ENCODE measurements at places on chromosomes 6 and 20. TPM values are rescaled to one million over a fixed set of nuclear protein-coding genes. Genes with fewer than 3 reads are reported as not detected.

- DNase-seq = no peak
Observed at GRCh38 chr6:158304254-158304653, 8.0 kb upstream of the TULP4 start.

DNA sequence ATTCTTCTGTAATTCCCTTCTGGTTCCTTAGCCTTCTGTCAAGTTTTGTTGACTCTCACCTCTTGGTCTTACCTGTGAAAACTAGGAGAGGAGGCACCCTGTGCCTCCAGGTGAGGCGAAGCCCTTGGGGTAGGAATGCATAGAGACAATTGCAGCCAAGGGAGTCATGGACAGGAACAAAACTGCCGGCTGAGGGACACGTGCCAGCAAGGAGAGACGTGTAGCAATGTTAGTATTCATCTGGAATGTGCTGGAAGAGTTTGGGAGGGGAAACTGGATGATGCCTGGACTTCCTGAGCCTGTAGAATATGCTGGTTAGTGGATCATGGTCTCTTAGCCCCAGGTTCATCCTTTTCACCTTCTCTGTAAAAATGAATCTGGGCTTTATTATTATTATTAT, 3.9 kb upstream of the TIAM2 start:
- DNase-seq = no peak

- DNase-seq = no peak
Observed at GRCh38 chr20:59580991-59581401, 23.3 kb upstream of the PHACTR3 start.

GRCh38 chr6:155313602-155314091, 637 bp downstream of the TFB1M start:
- DNase-seq = no peak

DNA sequence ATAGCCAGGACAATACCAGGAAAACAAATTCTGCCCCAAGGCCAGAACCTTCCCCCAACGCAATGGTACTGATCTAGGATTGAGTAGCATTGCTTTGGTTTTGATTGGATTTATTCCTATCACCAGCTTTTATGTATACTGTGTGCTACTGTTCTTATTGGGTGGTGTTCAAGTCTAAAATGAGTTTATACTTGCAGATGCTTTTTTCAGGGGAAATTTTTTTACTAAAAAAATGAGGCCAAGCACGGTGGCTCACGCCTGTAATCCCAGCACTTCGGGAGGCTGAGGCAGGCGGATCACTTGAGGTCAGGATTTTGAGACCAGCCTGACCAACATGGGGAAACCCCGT, 116.8 kb downstream of the ZMYND8 start:
- no peak for DNase-seq

DNA sequence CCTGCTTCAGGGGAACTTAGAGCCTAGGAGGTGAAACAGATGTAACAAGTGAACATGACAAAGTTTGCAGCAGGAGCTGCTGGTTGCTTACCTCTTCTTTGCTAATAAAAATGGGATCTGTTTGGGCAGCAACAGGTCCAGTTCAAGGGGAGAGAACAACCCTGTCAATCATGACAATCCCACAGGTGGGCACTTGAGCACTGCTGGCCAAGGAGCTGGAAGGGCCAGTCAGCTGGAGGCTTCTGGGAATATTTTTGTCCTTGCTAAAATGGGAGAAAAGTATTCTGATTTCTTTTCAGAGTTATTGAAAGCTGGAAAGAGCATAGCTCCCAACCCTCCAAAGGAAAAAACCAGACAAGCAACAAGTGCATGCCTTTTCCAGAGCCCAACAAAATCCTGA, 477.7 kb upstream of the SULF2 start:
- DNase-seq = no peak

GRCh38 chr6:144152334-144152900, 2.1 kb downstream of the STX11 start:
- no peak for DNase-seq

DNA sequence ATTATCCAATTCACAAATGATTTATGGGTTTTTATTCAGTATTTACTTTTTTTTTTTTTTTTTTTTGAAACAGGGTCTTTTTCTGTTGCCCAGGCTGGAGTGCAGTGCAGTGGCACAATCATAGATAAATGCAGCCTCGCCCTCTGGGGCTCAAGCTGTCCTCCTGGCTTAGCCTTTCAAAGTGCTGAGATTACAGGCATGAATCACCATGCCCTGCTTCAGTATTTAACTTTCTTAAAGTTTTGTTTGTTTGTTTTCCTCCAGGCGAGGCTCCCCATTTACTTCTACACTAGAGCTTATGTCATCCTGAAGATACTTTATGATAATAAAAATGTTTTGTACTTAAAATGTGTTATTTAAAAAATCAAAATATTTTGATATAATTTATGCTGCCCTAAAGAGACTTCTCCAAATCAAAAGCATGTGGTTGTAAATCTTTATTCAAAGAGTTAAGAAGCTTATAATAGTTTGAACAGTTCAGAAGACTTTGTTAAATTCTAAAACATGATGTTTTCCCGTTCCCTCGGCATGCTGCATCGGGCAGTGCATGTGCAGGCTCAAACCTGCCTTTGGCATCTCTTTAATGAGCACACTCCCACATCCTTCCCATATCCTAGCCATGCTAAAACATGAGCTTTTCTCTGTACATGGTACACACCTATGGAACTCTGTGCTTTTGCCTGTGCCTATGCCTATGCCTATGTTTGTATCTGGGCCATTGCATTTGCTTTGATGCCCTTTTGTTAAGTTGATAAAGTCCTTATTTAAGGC, 11.0 kb downstream of the SMPDL3A start:
- no peak for DNase-seq

DNA sequence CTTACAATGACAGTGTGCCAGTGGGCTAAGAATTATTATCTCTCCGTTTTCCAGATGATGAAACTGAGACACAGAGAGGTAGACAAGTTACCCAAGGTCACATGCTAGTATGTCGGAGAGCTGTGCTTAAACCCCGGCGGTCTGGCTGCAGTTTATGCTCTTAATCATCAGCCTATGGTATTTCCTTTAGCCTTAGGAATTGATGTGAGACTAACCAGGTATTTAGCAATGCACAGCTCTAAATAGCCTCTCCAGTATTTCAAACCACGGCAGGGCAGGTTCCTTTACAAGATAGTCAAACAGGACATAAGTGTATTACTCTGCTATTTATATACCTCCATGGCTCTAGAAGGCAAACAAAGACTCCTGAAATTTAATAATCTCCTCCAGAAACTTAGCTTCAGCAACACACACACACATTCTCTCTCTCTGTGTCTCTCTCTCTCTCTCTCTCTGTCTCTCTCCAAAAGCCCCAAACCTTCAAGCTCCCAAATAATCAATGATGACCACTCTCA, 142.0 kb upstream of the ZNF217 start:
- no peak for DNase-seq

DNA sequence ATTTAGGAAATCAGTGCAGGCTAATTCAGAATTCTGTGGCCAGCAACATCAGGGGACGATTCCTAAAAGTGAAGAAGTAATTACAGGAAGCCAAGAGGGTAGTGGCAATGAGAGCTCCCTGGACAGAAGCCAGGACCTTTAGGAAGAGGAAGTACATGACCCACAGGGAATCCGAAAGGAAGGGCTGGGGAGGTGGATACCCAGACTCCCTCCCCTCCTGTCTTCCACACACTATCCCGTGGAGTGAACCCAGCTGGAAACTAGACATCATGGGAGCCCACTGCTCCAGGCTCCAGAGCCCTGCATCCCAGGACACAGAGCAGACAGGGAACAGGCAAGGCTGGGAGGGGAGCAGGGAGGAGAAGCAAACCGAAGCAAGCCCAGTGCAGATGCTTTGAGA, 83.0 kb downstream of the SNX5 start:
- no peak for DNase-seq

GRCh38 chr20:58731192-58731591, 38.6 kb downstream of the NPEPL1 start:
- DNase-seq = no peak

DNA sequence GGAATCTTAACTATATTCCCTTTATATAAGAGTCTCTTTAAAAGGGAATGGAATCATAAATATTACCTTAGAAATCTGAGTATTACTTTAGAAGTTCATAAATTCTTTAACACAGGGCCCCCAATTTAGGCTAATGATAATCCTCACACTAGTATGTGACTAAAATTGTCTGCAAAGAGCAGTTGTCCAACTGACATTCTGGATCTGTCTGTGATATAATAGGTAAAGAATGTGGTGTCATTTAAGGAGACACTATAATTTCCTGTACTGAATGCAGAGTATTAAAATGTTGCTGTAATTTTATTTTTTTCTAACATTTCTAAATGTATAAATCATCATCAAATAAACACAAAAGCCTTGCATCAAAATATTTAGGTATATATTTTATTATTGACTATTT, 128.5 kb upstream of the DST start:
- DNase-seq = no peak

GRCh38 chr6:169725125-169726048, 1.1 kb upstream of the PHF10 start:
- DNase-seq = peak; percentile 66

GRCh38 chr6:117947234-117947633, 40.2 kb downstream of the SLC35F1 start:
- DNase-seq = no peak

- DNase-seq = no peak
Observed at GRCh38 chr20:24134284-24134683, 145.7 kb upstream of the GGTLC1 start.

- no peak for DNase-seq
Observed at GRCh38 chr6:103617642-103618041, 1242.1 kb downstream of the HACE1 start.

DNA sequence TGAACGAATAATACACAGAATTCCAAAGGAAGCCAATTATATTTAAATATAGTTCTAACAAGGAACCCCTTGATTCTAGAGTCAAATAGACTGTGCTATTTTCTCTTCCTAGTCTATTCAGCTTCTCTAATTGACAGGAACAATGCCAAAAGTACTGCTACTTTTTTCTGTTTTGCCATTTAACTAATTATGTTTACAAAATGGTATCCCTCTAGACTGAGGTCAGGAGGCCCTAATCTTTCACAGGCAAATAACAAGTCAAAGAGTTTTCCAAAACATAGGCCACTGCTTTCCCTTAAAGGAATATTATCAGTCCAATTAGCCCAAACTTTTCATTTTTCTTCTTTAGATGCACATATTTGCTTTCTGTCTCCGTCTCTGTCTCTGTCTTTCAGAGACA, 539.3 kb downstream of the RFPL4B start:
- DNase-seq = no peak

GRCh38 chr6:95686895-95687294, 109.6 kb downstream of the MANEA start:
- no peak for DNase-seq

GRCh38 chr6:99412065-99412464, 13.0 kb downstream of the PNISR start:
- no peak for DNase-seq

GRCh38 chr20:8663424-8663823, 405.5 kb upstream of the PLCB4 start:
- DNase-seq = no peak

DNA sequence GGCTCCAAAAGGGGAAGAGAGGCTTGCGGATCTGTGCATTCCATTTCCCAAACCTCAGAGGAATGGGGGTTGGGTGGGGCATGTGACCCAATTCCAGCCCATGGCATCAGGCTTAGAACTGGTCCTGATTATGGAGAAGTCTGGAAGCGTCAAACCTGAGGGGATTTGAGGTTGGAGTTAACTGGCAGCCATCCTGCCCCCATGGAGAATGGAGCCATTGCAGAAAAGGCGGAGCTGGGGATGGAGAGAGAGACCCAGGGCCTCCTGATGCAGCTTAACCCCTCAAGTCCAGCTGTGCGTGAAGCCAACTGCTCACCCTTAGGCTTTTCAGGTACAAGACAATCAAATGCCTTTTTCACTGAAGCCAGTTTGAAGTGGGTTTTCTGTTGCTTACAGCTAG, 9.9 kb upstream of the SDCBP2 start:
- DNase-seq = peak; percentile 19

DNA sequence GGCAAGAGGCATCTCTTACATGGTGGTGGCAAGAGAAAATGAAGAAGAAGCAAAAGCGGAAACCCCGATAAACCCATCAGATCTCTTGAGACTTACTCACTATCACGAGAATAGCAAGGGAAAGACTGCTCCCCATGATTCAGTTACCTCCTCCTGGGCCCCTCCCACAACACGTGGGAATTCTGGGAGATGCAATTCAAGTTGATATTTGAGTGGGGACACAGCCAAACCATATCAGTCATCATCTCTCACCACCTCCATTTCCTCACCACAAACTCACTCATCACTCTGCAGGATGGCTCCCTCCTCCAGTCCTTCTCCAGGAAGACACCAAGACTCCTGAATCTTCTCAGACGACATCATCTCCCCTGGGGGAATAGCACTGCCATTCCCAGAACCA, 25.8 kb upstream of the SLC16A10 start:
- DNase-seq = no peak

GRCh38 chr6:4185419-4185818, 50.0 kb upstream of the ECI2 start:
- no peak for DNase-seq

- DNase-seq = no peak
Observed at GRCh38 chr6:135875446-135875845, 23.9 kb downstream of the PDE7B start.

DNA sequence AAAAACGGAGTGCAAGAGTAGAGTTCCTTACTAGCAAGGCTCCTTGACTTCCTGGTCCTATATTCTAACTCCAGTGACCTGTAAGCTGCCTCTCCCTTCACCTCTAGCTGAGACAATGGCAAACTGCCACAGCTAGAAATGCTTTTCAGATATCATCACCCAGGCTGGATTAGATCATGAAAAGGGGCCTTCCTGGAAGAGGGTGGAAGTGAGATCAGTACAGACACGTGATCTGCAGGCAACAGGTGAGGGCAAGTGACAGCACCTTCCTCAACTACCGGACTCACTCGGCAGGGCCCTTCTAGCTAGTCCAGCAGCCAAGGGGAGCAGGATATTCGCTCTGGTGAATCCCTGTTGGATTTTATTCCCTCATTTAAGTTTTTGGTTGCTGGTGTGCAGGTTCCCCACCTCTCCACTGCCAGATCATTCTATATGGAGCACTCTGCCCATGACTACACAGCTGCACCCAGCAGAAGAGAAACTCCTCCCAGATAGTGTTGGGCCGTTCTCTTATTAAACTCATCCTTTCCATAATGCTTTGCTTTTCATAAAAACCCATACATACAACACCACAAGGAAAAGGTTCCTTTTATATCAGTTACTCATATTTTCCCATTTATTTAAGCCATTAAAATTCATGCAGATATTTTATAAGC, 26.4 kb upstream of the FAM83C start:
- no peak for DNase-seq

DNA sequence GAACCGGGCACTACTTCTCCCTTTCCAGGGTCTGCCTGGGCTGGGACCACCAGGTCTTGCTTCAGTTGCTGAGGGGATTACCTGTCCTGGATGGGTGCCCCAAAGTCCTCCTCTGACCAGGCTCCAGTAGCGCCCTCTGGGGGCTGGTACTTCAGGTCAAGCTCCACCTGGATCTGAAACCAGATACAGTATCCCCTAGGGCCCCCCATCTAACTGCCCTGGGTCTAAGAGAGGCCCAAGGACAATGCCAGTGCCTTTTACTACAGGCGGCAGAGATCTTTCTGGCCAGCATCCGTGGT, 11.2 kb upstream of the SPAG4 start:
- DNase-seq = peak; percentile 83

The MEP1A gene
- not detected for total RNA-seq

The BTNL2 gene
- total RNA-seq = not detected

The PRL gene
- total RNA-seq = not detected

The RNF39 gene
- 0.26 TPM for total RNA-seq

The RBM24 gene
- 0.55 TPM for total RNA-seq

The OOEP gene
- total RNA-seq = not detected

The NOX3 gene
- not detected for total RNA-seq

The NNAT gene
- total RNA-seq = 43.1 TPM

The TCF19 gene
- 16.5 TPM for total RNA-seq

The OXT gene
- 0.64 TPM for total RNA-seq

The TNFRSF6B gene
- total RNA-seq = 0.86 TPM

The RHAG gene
- total RNA-seq = not detected

The AFDN gene
- 153 TPM for total RNA-seq

The PPP1R16B gene
- 8.2 TPM for total RNA-seq
